Hematopoietic multipotent progenitor cell treated with erythropoietin and hydrocortisone succinate and interleukin-3 and kit ligand, for 4 days (in vitro differentiated cells): ENCODE measurements at places on chromosomes 16 and 17.
A peak's percentile ranks its signal among the peaks of the same experiment; 100 is the strongest.

DNA sequence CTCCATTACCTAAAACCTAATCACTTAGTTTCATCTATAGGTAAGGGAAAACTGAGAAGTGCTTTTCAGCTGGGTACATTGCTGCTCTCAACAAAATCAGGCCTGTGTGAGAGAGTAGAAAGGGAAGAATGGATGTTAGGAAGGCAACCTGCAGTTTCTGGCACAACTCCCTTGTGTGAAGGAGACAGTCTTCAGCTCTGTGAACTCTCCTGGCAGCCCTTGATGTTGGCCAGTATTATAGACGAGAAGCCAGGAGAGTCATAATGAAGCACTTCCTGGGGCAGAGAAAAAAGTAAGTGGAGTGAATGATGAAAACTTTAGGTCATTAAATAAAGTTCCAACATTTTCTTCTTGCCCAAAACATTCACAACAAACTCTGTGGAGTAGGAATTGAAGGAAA is 260.1 kb downstream of the IRX3 start:
- DNase-seq: no peak

- no peak for DNase-seq
Measured at GRCh38 chr17:80942423-80943345, 49.0 kb upstream of the CHMP6 start.

DNA sequence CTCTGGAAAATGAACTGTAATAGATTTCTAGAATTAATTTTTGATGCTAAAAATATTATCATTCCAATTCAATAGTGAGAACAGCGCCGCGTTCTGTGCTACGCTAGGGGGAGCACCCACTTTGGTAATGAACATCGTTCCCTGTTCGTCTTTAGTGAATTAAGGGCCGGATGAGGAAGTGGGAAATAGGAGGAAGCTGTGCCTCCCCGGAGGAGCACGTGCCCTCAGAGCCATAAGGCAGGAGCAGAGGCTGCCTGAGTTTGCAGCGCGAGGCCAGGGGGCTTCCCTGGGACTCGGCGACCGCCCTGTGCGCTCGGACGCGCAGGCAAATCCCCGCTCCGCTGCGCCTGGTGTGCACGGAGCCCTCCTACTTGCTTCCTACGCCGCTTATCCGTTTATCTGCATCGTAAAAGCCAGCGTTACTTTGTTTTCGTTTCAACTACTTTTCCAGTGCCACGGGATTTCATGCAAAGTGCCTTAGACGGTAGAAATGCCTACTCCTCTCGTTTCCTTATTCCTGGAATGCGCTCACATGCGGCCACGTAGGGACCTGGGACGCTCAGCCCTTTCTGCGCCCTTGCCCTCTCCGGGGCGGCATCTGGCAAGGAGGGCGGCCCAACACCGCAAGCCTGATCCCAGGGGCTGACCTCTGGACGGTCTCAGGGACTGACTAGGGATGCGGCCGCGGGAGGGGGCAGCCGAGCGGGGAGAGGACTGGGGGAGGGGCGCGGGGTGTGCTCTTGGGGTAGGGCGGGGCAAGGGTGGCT is 76.4 kb downstream of the KCNJ12 start:
- peak; percentile 92 for DNase-seq

- DNase-seq: no peak
Measured at GRCh38 chr16:50989047-50989446, 162.0 kb downstream of the SALL1 start.

DNA sequence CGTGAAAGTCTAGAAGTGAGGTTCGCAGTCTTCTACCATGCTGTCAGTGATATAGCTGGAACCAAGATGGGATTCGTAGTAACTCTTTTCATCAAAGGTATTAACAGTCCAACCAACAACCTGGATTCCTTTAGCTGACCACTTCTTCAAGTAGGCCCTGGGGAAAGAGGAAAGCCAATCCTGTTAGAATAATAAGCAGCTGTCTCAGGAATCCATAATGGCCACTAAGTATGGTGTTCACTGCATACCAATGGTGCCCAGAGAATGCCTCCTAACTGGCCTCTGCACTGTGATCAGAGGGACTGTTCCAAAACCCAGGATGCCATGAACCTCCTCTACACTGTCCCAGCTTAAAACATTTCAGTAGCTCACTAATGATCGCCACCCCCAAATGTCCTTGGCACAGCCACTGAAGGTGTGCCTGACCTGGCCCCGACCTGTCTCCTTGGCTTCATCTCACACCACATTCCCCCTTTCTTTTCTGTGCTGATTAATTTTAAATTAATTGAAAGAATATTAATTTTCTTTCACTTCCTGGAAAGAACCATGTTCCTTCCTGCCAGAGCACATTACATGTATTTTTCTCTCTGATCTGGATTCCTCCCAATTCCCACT is 18.3 kb downstream of the GDE1 start:
- no peak for DNase-seq

- DNase-seq: peak; percentile 79
Measured at GRCh38 chr16:56866955-56867830, 2.2 kb downstream of the SLC12A3 start.

GRCh38 chr17:17506893-17507464 is 10.8 kb upstream of the RASD1 start:
- no peak for DNase-seq

DNA sequence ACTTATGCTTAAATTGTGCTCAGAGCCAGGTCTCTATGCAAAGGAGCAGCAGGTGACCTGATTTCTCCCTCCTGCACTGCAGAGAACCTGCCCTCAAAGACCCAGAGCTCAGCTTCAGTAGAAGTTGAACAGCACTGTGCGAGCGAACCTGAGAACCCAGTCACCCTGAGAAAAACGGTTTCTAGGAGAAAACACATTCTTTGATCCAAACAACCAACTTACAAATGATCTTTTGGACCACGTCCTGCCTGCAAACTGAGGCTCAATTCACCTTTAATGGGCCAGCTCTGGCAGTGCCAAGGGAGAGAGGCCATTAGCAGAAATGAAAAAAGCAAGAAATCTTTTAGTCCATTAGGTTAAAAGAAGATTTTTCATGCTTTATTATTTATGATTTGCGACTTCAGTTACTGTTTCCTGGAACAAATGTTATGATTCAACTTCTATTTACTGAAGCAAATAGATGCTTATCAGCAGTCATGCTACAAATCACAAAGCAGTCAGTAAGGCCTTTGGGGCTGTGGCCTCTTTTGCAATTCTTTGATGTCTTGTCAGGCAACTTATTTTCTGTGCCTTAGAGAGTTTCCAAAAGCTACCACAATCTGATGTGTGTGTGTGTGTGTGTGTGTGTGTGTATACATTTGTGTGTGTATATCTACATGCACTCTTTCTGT is 65.7 kb upstream of the LRRC37A3 start:
- peak; percentile 85 for DNase-seq

- peak; percentile 91 for DNase-seq
Measured at GRCh38 chr17:36072431-36073121, 8.5 kb downstream of the CCL18 start.

GRCh38 chr17:42053731-42054500 is 3.5 kb upstream of the C17orf113 start:
- no peak for DNase-seq

- DNase-seq: peak; percentile 21
Measured at GRCh38 chr17:36152639-36153120, 23.8 kb downstream of the TBC1D3B start.

- DNase-seq: no peak
Measured at GRCh38 chr17:75602644-75603043, 15.0 kb downstream of the MYO15B start.

GRCh38 chr17:31528291-31528874 is 136.9 kb downstream of the RAB11FIP4 start:
- no peak for DNase-seq

DNA sequence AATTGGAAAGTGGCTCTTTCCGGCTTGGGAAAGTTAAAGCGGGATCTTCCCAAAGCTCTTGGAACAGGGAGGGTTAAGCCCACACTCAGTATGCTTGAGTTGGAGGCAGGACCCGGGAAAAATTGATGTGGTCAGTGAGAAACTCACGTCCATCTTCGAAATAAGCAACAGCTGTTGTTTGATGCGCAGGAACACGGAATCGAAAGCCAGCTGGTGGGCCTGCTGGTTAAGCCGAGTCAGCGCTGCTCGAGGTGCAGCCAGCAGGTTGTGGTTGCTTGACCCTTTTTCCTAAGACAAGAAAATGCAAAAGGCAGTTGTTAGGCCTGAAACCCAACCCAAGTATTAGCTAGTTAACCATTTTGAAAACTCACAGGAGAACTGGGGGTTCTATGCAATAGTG is 49.4 kb downstream of the COG7 start:
- DNase-seq: no peak

- no peak for DNase-seq
Measured at GRCh38 chr16:19228052-19228451, 57.5 kb upstream of the CLEC19A start.

GRCh38 chr16:47198180-47198575 is 54.4 kb upstream of the NETO2 start:
- DNase-seq: no peak

DNA sequence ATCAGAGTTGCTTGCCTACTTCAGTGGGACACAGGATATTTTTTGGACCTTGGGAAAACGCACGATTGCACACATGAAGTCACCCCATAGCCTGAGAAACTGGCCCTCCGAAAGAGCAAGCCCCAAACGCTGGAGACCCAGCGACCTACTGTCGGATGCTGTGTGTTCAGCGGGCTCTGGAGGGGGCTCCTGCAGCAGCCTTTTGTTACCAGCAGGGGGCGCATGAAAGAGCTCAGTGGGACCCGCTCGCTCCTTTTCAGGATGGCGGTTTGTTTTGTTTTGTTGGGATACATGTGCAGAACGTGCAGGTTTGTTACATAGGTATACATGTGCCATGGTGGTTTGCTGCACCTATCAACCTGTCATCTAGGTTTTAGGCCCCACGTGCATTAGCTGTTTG is 28.4 kb downstream of the MYH3 start:
- DNase-seq: peak; percentile 38

- DNase-seq: no peak
Measured at GRCh38 chr17:6259899-6260298, 175.0 kb downstream of the AIPL1 start.

DNA sequence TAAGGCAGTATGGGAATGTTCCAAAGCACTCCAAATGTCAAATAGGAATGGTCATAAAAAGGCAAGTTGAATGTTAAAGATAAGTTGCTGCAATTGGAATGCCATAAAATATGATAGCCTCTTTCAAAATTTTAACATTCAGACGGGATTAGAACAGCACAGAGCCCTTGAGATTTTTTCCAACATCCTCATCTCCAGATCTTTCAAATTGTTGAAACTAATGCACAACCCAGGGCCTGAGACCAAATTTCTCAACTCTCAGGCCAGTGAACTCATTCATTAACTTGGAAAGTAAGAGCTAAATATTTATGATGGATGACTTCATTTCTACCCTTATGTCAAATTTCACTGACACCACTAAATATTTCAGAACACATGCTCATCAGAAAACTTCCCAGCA is 346.5 kb upstream of the XYLT1 start:
- no peak for DNase-seq

DNA sequence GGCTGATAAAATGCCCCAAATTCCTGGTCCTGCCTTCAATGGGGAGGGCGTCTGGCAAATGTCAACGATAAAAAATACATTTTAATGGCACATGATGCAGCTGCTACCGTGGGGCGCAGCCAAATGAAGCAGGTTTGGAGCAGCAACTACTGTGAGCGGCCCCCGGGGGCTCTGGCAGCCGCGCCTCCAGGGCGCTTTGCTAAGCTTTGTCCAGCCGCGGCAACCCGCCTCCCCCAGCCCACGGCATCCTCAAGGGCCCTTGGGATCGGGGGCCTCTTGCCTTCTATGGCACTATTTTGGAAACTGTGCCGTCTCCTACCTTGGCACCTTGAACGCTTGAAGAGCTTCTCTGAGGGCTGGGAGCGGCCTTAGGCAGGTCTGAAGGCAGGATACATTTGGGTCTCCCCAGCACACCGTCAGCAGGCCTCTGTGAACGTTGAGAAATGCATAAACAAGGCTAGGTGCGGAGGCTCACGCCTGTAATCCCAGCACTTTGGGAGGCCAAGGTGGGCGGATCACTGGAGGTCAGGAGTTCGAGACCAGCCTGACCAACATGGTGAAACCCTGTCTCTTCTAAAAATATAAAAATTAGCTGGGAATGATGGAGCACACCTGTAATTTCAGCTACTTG is 25.1 kb downstream of the TBX4 start:
- no peak for DNase-seq

- DNase-seq: peak; percentile 5
Measured at GRCh38 chr16:87252269-87252970, 64.8 kb downstream of the C16orf95 start.

DNA sequence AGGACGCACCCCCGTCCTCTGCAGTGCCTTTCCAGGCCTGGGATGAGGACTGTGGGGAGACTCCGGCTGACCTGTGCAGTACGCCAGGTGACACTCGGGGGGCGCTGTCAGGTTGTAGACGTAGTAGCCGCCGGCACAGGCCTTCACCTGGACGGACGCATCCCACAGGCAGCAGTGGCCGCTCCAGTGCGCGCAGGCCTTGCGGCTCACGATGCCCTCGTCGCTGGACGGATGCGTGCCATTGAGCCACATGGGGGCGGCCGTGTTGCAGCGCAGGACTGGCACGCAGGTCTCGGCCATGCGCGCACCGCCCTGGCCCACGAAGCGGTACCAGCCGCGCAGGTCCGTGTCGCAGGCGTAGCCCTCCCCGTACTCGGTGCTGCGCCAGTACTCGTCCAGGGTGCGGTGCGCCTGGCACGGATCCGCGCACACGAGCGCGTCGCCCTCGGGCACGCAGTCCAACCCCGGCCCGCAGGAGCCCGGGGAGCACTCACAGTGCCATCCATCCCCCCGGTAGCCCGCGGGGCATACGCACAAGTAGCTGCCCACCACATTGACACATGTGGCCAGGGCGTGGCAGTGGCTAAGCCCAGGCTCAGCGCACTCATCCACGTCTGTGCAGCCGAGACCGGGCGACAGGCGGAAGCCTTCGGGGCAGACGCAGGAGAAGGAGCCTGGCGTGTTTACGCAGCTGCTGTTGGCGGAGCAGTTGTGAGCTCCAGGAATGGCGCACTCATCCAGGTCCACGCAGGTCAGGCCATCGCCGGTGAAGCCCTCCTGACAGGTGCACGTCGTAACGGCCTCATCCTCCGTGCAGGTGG is 3.9 kb downstream of the UMOD start:
- peak; percentile 15 for DNase-seq

DNA sequence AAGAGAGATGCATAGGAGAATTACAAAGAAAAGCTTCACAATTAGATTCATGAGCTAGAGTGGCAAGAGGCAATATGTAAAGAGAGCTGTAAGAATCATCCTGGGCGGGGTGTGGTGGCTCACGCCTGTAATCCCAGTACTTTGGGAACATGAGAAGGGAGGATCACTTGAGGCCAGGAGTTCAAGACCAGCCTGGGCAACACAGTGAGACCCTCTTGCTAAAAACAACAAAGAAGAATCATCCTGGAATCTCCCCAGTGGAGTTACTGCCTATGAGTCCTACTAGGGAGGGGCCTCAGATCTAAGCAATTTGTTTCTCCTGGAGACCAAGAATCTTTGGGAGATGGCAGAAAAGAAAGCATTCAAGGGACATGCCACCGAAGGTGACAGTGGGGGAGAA is 119.1 kb downstream of the HIC1 start:
- DNase-seq: no peak

- no peak for DNase-seq
Measured at GRCh38 chr16:67104845-67105244, 4.9 kb upstream of the PHAF1 start.

GRCh38 chr17:62791235-62791734 is 16.8 kb downstream of the MARCHF10 start:
- peak; percentile 41 for DNase-seq

- DNase-seq: peak; percentile 99
Measured at GRCh38 chr17:21287703-21288449, 3.4 kb downstream of the MAP2K3 start.

GRCh38 chr16:23384878-23385277 is 68.1 kb downstream of the COG7 start:
- no peak for DNase-seq

- peak; percentile 98 for DNase-seq
Measured at GRCh38 chr16:89505204-89506112, 2.7 kb upstream of the SPG7 start.
